Breast epithelium (tissue), 4 donors: ENCODE measurements at places on chromosomes 12 and 14. TPM values are rescaled to one million over a fixed set of nuclear protein-coding genes. Genes with fewer than 3 reads are reported as not detected.

DNA sequence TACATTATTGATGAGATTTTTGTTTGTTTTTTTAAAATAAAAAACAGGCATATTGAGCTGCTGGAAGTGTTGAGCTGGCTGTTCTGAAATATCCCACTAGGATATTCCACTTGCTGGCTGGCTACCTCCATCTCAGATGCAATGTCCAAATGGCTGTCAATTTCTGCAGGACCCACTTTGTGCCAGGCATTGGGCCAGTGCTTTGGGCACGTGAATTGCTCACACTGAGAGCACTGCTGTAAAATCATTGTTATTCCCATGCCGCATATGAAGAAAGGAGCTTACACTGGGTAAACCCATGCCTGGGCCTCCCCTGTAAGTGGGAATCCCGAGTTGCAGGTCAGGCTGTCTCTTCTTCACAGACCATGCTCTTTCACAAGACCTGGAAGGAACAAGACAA lies 56.7 kb downstream of the RGS6 start:
- H3K4me3 ChIP-seq, result no peak overlapping the region
- H3K36me3 ChIP-seq, result no peaks in the 10 kb centered on the region
- no peaks in the 10 kb centered on the region for H3K4me1 ChIP-seq
- no peak overlapping the region for H3K27ac ChIP-seq
- H3K27me3 ChIP-seq, result no peaks in the 10 kb centered on the region

The ASCL1 gene
- 0.15 TPM for total RNA-seq

DNA sequence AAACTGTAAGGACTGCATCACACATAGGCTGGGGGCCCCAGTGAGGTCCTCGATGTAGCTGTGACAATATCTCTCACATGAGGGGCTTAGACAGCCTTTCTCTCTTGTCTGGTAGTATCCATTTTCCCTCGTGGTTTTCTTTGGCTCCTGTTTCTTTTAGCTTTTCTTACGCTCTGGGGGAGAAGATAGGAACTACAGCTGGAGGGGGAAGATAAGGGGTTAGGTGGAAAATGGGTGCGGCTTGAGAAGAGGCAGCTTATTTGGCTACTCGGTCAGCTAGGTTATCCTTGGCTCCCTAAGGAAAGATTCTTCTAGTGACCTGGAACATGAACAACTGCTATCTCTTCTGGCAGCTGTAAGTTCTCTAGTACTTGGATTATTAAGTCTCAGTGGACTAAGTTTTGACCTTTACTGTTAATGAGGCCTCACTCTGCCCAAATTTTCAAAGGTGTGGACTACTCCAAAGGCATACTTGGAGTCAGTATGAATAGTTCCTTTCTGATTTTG lies 28.7 kb upstream of the CPNE8 start:
- H3K4me3 ChIP-seq, result no peak overlapping the region
- H3K27me3 ChIP-seq, result no peaks in the 10 kb centered on the region
- no peaks in the 10 kb centered on the region for H3K36me3 ChIP-seq
- DNase-seq, result no peak
- H3K27ac ChIP-seq, result no peak overlapping the region

DNA sequence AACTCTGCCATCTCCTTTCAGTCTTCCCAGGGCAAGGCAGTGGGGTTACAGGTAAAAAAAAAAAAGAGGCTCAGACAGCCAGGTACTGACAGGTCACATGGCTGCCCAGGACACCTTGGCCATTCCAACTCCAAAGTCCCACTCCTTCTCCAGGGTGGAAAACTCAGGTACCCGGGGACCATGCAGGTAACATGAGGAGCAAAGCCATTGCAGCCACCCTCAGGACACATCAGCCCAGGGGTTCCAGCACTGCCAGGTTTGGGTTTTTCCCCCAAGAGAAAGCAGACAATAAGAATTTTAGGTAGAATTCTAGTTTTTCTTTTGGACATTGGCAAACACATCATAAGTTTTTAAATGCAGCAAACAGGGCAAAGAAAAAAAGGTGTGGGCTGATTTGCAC lies 15.3 kb downstream of the FAM222A start:
- H3K27ac ChIP-seq, result no peak overlapping the region
- DNase-seq, result no peak
- H3K4me1 ChIP-seq, result peaks cover 6% of the 10 kb centered on the region
- no peaks in the 10 kb centered on the region for H3K36me3 ChIP-seq
- no peaks in the 10 kb centered on the region for H3K27me3 ChIP-seq

GRCh38 chr12:124428792-124429281 lies 133.9 kb downstream of the RFLNA start:
- H3K36me3 ChIP-seq, result no peaks in the 10 kb centered on the region
- H3K27me3 ChIP-seq, result no peaks in the 10 kb centered on the region
- H3K4me3 ChIP-seq, result no peak overlapping the region
- DNase-seq, result no peak
- H3K4me1 ChIP-seq, result peaks cover 5% of the 10 kb centered on the region

DNA sequence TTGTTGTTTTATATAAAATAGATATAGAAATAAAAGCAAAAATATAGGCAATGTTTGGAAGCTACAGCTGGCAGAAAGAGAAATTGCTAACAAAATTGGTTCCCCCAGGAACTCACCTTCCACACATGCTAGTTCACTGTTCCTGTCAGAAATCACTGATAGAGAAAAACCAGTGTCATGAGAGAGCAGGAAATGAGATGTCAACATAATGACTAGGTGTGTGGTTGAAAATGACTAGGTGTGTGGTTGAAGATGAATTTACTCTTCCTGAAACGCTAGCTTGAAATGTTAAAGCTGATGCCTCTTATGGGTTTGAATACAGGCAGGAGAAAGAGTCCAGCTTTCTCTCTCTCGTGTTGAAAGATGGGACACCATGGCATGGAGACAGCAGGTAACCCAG lies 216.3 kb downstream of the C12orf42 start:
- no peak overlapping the region for H3K27ac ChIP-seq
- H3K4me3 ChIP-seq, result no peak overlapping the region
- DNase-seq, result no peak

The TAS2R10 gene
- 1.3 TPM for total RNA-seq

GRCh38 chr14:33767586-33768457 lies 183.1 kb downstream of the EGLN3 start:
- H3K36me3 ChIP-seq, result no peaks in the 10 kb centered on the region
- no peak for DNase-seq
- H3K4me1 ChIP-seq, result no peaks in the 10 kb centered on the region
- H3K27me3 ChIP-seq, result no peaks in the 10 kb centered on the region
- H3K27ac ChIP-seq, result no peak overlapping the region

The CNTN1 gene
- 1.1 TPM for total RNA-seq

The NFE2 gene
- total RNA-seq, result 0.33 TPM

DNA sequence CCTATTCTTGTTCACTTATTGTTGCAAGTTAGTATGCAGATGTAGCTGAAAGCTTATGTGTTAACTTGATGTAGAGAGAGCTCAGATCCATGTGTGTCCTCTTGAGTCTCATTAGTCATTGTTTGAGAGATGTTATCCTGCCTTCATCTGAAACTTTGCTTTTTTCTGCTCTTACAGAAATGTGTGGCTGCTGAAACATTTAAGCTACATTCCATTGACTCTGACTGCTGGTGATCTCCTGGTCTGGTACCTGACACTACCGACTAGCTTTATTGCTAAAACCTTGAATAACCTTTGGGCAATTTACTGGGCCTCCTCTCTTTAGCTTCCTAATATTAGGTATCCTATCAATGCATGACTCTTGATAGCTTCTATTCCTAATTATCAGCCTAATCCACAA lies 705.6 kb upstream of the FOXG1 start:
- no peaks in the 10 kb centered on the region for H3K4me1 ChIP-seq
- no peak for DNase-seq
- H3K36me3 ChIP-seq, result no peaks in the 10 kb centered on the region
- H3K4me3 ChIP-seq, result no peak overlapping the region

- H3K36me3 ChIP-seq, result no peaks in the 10 kb centered on the region
- H3K27ac ChIP-seq, result no peak overlapping the region
- no peaks in the 10 kb centered on the region for H3K4me1 ChIP-seq
- no peaks in the 10 kb centered on the region for H3K27me3 ChIP-seq
- no peak for DNase-seq
- peak overlapping the region; percentile 7 for H3K4me3 ChIP-seq
These were observed 8.4 kb downstream of the FAR2 start for GRCh38 chr12:29157486-29157946.

DNA sequence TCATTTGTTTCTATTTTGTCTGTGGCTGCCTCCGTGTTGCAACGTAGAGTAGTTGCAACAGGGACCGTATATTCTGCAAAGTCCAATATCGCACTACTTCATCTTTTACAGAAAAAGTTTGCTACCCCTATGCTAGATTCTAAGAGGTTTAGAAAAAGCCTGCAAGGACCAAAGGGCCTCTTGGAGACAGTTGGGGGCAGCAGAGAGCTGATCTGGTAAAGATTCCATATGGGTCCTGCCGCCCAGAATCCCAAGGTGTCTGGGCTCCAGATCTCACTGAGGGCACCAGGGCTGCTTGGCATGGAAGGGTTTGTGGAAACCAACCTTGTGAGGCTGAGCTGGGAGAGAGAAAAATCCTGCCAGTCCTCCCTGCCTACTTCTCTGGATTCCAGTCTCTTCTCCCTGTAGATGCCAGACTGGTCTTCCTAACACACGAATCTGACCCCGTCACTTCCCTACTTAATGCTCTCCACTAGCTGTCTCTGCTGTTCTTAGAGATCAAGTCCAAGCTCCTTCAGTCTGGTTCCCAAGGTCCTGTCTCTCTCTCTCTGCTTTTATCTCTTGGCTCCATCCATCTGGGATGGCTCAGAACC lies 74.6 kb downstream of the GLRX5 start:
- DNase-seq, result no peak
- H3K27me3 ChIP-seq, result peaks cover 14% of the 10 kb centered on the region
- H3K36me3 ChIP-seq, result no peaks in the 10 kb centered on the region

- H3K27me3 ChIP-seq, result no peaks in the 10 kb centered on the region
- H3K4me1 ChIP-seq, result no peaks in the 10 kb centered on the region
- H3K36me3 ChIP-seq, result no peaks in the 10 kb centered on the region
These were observed 184.6 kb upstream of the SOX5 start for GRCh38 chr12:24134092-24134491.

GRCh38 chr14:104863923-104864266 lies 1.2 kb upstream of the CEP170B start:
- no peaks in the 10 kb centered on the region for H3K36me3 ChIP-seq
- H3K27ac ChIP-seq, result peak overlapping the region; percentile 91
- H3K4me3 ChIP-seq, result peak overlapping the region; percentile 79
- H3K4me1 ChIP-seq, result peaks cover 3% of the 10 kb centered on the region

- no peaks in the 10 kb centered on the region for H3K36me3 ChIP-seq
- H3K27ac ChIP-seq, result no peak overlapping the region
- H3K4me3 ChIP-seq, result peak overlapping the region; percentile 38
These were observed 38.6 kb downstream of the MGST1 start for GRCh38 chr12:16385782-16386646.

DNA sequence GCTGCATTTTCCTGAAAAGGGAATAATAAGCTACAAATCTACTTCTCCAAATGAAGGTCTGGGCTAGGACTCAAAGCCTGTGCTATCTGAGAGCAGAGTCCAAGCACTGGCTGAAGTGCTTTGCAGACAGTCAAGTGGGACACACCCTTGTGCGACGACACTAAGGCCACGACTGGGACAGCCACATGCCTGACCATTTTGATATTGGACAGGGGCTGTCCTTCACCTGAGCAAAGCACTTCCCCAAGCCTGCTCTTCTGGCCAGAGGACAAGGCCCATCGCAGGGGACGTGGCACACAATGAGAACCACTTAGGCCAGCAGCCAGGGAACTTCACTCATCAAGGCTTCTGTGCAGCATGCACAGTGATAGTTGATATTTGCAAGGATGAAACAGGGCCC lies 71.4 kb downstream of the RBM19 start:
- no peak for DNase-seq
- no peaks in the 10 kb centered on the region for H3K36me3 ChIP-seq
- no peaks in the 10 kb centered on the region for H3K4me1 ChIP-seq

GRCh38 chr14:91354979-91355685 lies 62.5 kb downstream of the CCDC88C start:
- no peaks in the 10 kb centered on the region for H3K36me3 ChIP-seq
- H3K27ac ChIP-seq, result no peak overlapping the region
- H3K27me3 ChIP-seq, result no peaks in the 10 kb centered on the region
- no peak for DNase-seq
- no peak overlapping the region for H3K4me3 ChIP-seq
- no peaks in the 10 kb centered on the region for H3K4me1 ChIP-seq

The KRT6C gene
- total RNA-seq, result not detected

GRCh38 chr14:64478634-64479250 lies 13.4 kb downstream of the AKAP5 start:
- H3K27me3 ChIP-seq, result no peaks in the 10 kb centered on the region
- no peaks in the 10 kb centered on the region for H3K4me1 ChIP-seq
- no peak overlapping the region for H3K27ac ChIP-seq
- no peak overlapping the region for H3K4me3 ChIP-seq
- no peak for DNase-seq

The CLEC6A gene
- not detected for total RNA-seq

The LMNTD1 gene
- total RNA-seq, result not detected

The ATN1 gene
- 57.9 TPM for total RNA-seq

GRCh38 chr14:69543341-69544115 lies 31.1 kb downstream of the CCDC177 start:
- H3K27ac ChIP-seq, result peak overlapping the region; percentile 37
- H3K27me3 ChIP-seq, result no peaks in the 10 kb centered on the region
- no peaks in the 10 kb centered on the region for H3K36me3 ChIP-seq
- peak; percentile 81 for DNase-seq
- H3K4me1 ChIP-seq, result no peaks in the 10 kb centered on the region

- H3K4me1 ChIP-seq, result no peaks in the 10 kb centered on the region
- no peaks in the 10 kb centered on the region for H3K27me3 ChIP-seq
- no peak overlapping the region for H3K4me3 ChIP-seq
- no peaks in the 10 kb centered on the region for H3K36me3 ChIP-seq
- H3K27ac ChIP-seq, result peak overlapping the region; percentile 43
- no peak for DNase-seq
These were observed 465.6 kb downstream of the ZFP36L1 start for GRCh38 chr14:68327231-68327630.

DNA sequence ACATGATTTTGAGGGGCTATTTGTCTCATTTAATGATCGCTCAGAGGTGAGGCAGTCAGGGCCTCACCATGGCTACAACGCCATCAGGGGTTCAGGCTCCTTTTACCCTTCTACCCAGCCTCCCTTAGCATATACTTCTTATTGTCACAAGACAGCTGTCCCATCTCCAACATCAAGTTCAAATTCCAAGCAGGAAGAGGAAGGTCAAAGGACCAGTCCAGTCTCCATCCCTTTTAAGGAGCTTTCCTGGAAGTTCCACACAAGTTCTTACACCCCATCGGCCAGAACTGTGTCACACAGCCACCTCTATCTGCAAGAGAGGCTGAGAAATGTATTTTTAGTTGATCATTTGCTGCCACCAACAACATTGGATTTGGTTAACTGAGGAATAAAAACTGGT lies 8.3 kb upstream of the TMEM106C start:
- no peak overlapping the region for H3K4me3 ChIP-seq
- no peak overlapping the region for H3K27ac ChIP-seq
- DNase-seq, result no peak
- H3K4me1 ChIP-seq, result no peaks in the 10 kb centered on the region
- H3K36me3 ChIP-seq, result no peaks in the 10 kb centered on the region
- H3K27me3 ChIP-seq, result no peaks in the 10 kb centered on the region
